Uterine smooth muscle cell (primary cell): ENCODE measurements at places on chromosomes 6 and 20. TPM values are rescaled to one million over a fixed set of nuclear protein-coding genes. Genes with fewer than 3 reads are reported as not detected.

Gene EMILIN3
- under 0.01 TPM in 1 of 2 replicates, not detected in the other for total RNA-seq

Gene NHLRC1
- total RNA-seq: 2.7 and 3.3 TPM in 2 replicates

Gene NRSN1
- not detected in 2 replicates for total RNA-seq

Gene ANKEF1
- total RNA-seq: 1.00 and 1.9 TPM in 2 replicates

Gene DYNLRB1
- 24.1 and 26.0 TPM in 2 replicates for total RNA-seq

Gene SENP6
- 75.9 and 88.5 TPM in 2 replicates for total RNA-seq

Gene BTN1A1
- total RNA-seq: not detected in 2 replicates

Gene HECA
- total RNA-seq: 15.2 and 19.7 TPM in 2 replicates

Gene AHI1
- total RNA-seq: 23.6 and 26.6 TPM in 2 replicates

Gene CCM2L
- total RNA-seq: under 0.01 TPM in 1 of 2 replicates, not detected in the other

Gene KIAA0408
- total RNA-seq: 1.4 and 1.5 TPM in 2 replicates

Gene CYP24A1
- total RNA-seq: not detected in 2 replicates

Gene RALGAPB
- total RNA-seq: 28.3 and 32.7 TPM in 2 replicates

Gene SCGN
- total RNA-seq: not detected in 2 replicates
